ENCODE measurements at places on chromosomes 4 and X. TPM values are rescaled to one million over a fixed set of nuclear protein-coding genes. Genes with fewer than 3 reads are reported as not detected.
A peak's percentile ranks its signal among the peaks of the same experiment; 100 is the strongest.

DNA sequence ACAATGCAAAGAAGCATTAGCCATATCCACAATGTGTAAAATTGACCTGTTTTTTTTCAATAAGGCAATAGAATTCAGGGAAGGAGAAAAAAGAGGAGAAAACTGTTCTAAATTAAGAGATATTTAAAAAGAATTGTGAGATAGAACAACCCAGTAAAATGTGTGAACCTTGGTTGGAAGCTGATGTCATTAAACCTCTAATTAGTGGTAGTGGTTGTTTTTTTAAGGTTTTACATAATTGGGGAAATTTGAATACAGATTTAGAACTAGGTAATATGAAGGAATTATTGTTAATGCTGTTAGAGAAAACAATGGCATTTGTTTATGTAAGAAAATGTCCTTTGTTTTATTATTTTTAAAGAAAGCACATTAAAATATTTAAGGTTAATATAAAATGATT, 15.1 kb upstream of the H2AZ1 start:
- H3K36me3 ChIP-seq = no peaks in the 10 kb centered on the region
- no peak for DNase-seq
- H3K27me3 ChIP-seq = no peaks in the 10 kb centered on the region
- H3K4me3 ChIP-seq = no peak overlapping the region
- H3K4me1 ChIP-seq = peaks cover 11% of the 10 kb centered on the region

DNA sequence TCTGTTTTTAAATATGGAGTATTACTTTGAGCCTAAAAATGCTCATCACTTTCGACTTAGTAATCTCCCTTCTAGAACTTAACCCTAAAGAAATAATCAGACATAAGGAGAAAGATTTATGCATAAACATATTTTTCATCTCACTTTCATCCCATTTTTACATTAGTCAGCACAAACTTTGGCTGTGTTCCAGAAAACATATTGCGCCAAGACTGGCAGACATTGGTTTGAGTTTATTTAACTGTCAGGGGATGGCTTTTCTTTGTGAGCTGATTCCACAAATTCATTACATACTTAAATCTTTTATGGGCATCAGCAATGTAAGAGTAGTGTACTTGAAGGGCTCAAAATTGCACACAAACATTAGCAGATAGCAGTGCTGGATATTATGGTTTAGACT, 23.7 kb downstream of the MAOA start:
- no peaks in the 10 kb centered on the region for H3K27me3 ChIP-seq
- H3K4me1 ChIP-seq = no peaks in the 10 kb centered on the region
- DNase-seq = no peak
- no peak overlapping the region for H3K27ac ChIP-seq
- H3K4me3 ChIP-seq = no peak overlapping the region

GRCh38 chrX:96379951-96380350, 304.7 kb upstream of the DIAPH2 start:
- no peak overlapping the region for H3K4me3 ChIP-seq
- peaks cover 3% of the 10 kb centered on the region for H3K4me1 ChIP-seq
- H3K27ac ChIP-seq = no peak overlapping the region
- no peak for DNase-seq

DNA sequence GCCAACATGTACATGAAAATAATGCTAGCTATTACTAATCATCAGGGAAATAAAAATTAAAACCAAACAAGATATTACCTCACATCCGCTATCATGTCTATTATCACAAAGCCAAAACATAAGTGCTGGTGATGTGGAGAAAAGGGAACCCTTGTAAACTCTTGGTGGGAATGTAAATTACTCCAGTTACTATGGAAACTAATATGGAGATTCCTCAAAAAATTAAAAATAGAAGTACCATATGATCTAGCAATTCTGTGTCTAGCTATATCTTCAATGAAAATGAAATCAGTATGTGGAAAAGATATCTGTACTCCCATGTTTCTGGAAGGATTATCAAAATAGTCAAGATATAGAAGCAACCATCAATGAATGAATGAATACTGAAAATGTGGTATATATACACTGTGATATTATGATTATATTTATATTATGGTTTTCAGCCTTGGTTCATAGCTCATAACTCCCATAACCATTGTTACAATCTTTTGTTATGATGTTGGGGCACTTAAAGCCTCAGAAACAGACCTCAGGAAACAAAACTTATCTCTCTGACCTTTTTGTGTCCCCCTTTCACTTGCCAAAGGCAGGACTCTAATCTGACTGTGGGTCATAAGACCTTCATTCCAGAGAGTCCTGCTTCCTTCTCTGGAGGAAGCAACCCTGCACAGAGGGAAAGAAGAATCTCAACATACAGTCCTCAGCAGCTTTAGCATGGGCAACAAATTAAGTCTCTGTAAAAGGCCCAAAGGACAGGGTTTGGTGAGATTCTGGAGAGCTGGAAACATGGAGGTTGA, 933.2 kb downstream of the ADGRL3 start:
- H3K36me3 ChIP-seq = no peaks in the 10 kb centered on the region
- H3K4me3 ChIP-seq = no peak overlapping the region
- no peaks in the 10 kb centered on the region for H3K4me1 ChIP-seq
- no peaks in the 10 kb centered on the region for H3K27me3 ChIP-seq
- DNase-seq = no peak

- no peak overlapping the region for H3K27ac ChIP-seq
- no peak for DNase-seq
- no peaks in the 10 kb centered on the region for H3K4me1 ChIP-seq
- no peaks in the 10 kb centered on the region for H3K36me3 ChIP-seq
- no peaks in the 10 kb centered on the region for H3K27me3 ChIP-seq
- no peak overlapping the region for H3K4me3 ChIP-seq
These were observed 59.0 kb upstream of the ATP8A1 start for GRCh38 chr4:42715807-42716482.

DNA sequence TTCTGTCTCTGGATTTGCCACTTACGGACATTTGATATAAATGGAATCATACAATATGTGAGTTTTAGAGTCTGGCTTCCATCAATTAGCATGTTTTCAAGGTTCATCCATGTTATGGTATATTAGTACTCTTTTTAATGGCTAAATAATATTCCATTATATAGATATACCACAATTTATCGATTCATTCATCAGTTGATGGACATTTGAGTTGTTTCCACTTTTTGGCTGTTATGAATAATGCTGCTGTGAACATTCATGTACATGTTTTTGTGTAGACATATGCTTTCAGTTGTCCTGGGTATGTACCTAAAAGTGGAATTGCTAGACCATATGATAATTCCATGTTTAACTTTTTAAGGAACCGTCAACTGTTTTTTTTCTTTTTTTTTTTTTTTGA, 61.2 kb upstream of the MND1 start:
- DNase-seq = no peak
- H3K36me3 ChIP-seq = peaks cover 12% of the 10 kb centered on the region
- no peak overlapping the region for H3K27ac ChIP-seq
- H3K4me3 ChIP-seq = no peak overlapping the region
- no peaks in the 10 kb centered on the region for H3K27me3 ChIP-seq

GRCh38 chrX:79408623-79409322, 41.6 kb upstream of the ITM2A start:
- no peak overlapping the region for H3K27ac ChIP-seq
- no peak overlapping the region for H3K4me3 ChIP-seq
- no peaks in the 10 kb centered on the region for H3K4me1 ChIP-seq
- no peaks in the 10 kb centered on the region for H3K36me3 ChIP-seq

- no peak for DNase-seq
- no peak overlapping the region for H3K27ac ChIP-seq
- no peaks in the 10 kb centered on the region for H3K36me3 ChIP-seq
- H3K4me3 ChIP-seq = no peak overlapping the region
These were observed 94.7 kb downstream of the LINC00632 start for GRCh38 chrX:140804292-140804691.

- no peak overlapping the region for H3K4me3 ChIP-seq
- H3K4me1 ChIP-seq = no peaks in the 10 kb centered on the region
- no peaks in the 10 kb centered on the region for H3K36me3 ChIP-seq
- H3K27me3 ChIP-seq = no peaks in the 10 kb centered on the region
- H3K27ac ChIP-seq = no peak overlapping the region
These were observed 582.4 kb downstream of the FAM133A start for GRCh38 chrX:94256396-94256795.

DNA sequence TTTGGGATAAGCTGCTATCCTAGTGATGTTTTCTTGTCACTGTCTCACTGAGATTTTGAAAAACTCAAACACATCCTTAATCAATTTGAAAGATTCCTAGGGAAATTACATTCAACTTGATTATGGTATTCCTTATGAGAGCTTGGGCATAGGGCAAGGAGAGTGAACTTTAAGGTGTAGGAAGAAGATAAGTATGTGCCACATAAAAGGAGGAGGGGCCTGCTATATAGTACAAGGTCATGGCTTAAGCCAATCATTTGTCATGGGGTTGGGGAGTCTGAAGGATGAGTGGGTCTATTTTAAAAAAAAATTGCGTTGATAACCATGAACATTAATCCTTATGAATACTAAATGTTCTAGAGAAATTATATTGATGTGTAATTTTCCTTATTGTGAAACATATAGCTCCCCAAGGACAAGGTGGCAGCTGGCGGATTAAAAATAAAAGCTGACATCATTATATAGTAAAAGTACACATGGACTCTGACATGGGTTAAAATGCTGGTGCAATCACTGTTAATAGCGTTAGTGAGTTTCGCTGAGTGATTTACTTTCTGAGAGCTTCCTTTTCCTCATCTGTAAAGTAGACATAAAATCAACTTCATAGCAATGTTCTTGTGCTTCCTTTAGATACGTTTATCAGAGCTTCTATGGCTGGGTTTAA, 17.4 kb downstream of the GALNT7 start:
- no peaks in the 10 kb centered on the region for H3K36me3 ChIP-seq
- H3K4me3 ChIP-seq = no peak overlapping the region
- no peak overlapping the region for H3K27ac ChIP-seq
- H3K27me3 ChIP-seq = no peaks in the 10 kb centered on the region

- no peak overlapping the region for H3K27ac ChIP-seq
- no peak for DNase-seq
- no peaks in the 10 kb centered on the region for H3K4me1 ChIP-seq
- peaks cover 12% of the 10 kb centered on the region for H3K27me3 ChIP-seq
- peak overlapping the region; percentile 52 for H3K4me3 ChIP-seq
- H3K36me3 ChIP-seq = no peaks in the 10 kb centered on the region
These were observed 3.1 kb downstream of the CXXC4 start for GRCh38 chr4:104491481-104492182.

GRCh38 chr4:119725688-119726330, 97.2 kb upstream of the PDE5A start:
- DNase-seq = peak; percentile 70
- H3K4me1 ChIP-seq = peaks cover 20% of the 10 kb centered on the region
- no peak overlapping the region for H3K4me3 ChIP-seq
- H3K27me3 ChIP-seq = no peaks in the 10 kb centered on the region
- peak overlapping the region; percentile 1 for H3K27ac ChIP-seq

Gene APLN
- polyA plus RNA-seq = 0.72 TPM

DNA sequence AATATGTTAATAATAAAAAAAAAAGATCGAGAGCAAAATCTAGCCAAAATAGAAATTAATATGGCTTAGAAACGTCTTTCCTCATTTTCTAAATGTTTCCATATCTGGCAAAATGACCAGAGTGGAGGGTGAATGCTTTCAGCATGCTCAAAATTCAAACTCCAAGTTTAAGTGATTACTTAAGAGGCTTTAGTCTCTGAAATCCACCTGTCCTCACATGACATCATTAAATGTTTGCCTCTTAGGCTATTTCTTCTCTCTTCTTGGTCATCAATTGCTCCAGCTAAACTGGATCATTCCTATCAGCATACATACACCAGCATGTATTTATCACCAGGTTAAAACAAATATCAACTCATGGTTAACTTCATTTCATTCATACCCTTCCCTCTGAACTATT, 54.5 kb upstream of the ATXN3L start:
- H3K4me3 ChIP-seq = no peak overlapping the region
- peak overlapping the region; percentile 34 for H3K27ac ChIP-seq
- no peaks in the 10 kb centered on the region for H3K36me3 ChIP-seq
- DNase-seq = no peak
- peaks cover 8% of the 10 kb centered on the region for H3K4me1 ChIP-seq
- no peaks in the 10 kb centered on the region for H3K27me3 ChIP-seq

GRCh38 chr4:19254486-19254885, 997.2 kb upstream of the SLIT2 start:
- no peak overlapping the region for H3K27ac ChIP-seq
- no peak for DNase-seq
- H3K36me3 ChIP-seq = no peaks in the 10 kb centered on the region
- H3K4me3 ChIP-seq = no peak overlapping the region
- H3K4me1 ChIP-seq = no peaks in the 10 kb centered on the region

- no peaks in the 10 kb centered on the region for H3K36me3 ChIP-seq
- peak overlapping the region; percentile 82 for H3K4me3 ChIP-seq
- H3K27ac ChIP-seq = no peak overlapping the region
These were observed 2.4 kb downstream of the WDR44 start for GRCh38 chrX:118348186-118348810.

GRCh38 chr4:24778464-24779225, 16.7 kb upstream of the SOD3 start:
- peaks cover 18% of the 10 kb centered on the region for H3K4me1 ChIP-seq
- DNase-seq = peak; percentile 98
- H3K4me3 ChIP-seq = no peak overlapping the region
- H3K27me3 ChIP-seq = no peaks in the 10 kb centered on the region
- H3K36me3 ChIP-seq = no peaks in the 10 kb centered on the region
- H3K27ac ChIP-seq = peak overlapping the region; percentile 83

- no peak for DNase-seq
- no peak overlapping the region for H3K4me3 ChIP-seq
- H3K27me3 ChIP-seq = no peaks in the 10 kb centered on the region
- peaks cover 28% of the 10 kb centered on the region for H3K4me1 ChIP-seq
- peaks cover 11% of the 10 kb centered on the region for H3K36me3 ChIP-seq
These were observed 100.4 kb downstream of the KLHL8 start for GRCh38 chr4:87120010-87120409.

GRCh38 chr4:3352941-3353594, 60.2 kb downstream of the RGS12 start:
- 0 out of 2 replicates have a peak, but pooled peaks cover 1% of the 10 kb centered on the region for H3K36me3 ChIP-seq
- H3K27ac ChIP-seq = no peak overlapping the region
- no peaks in the 10 kb centered on the region for H3K4me1 ChIP-seq

Gene PRDM5
- 3.6 TPM for polyA plus RNA-seq

- H3K4me1 ChIP-seq = no peaks in the 10 kb centered on the region
- no peaks in the 10 kb centered on the region for H3K27me3 ChIP-seq
- no peak overlapping the region for H3K4me3 ChIP-seq
- DNase-seq = peak; percentile 5
- H3K27ac ChIP-seq = no peak overlapping the region
- peaks cover 23% of the 10 kb centered on the region for H3K36me3 ChIP-seq
These were observed 58.4 kb upstream of the COX18 start for GRCh38 chr4:73127839-73128453.

- no peaks in the 10 kb centered on the region for H3K4me1 ChIP-seq
- no peaks in the 10 kb centered on the region for H3K27me3 ChIP-seq
- DNase-seq = no peak
- no peaks in the 10 kb centered on the region for H3K36me3 ChIP-seq
These were observed 68.7 kb upstream of the PCDH19 start for GRCh38 chrX:100478714-100479306.

Gene EOLA1
- 15.2 TPM for polyA plus RNA-seq

Gene PI4K2B
- polyA plus RNA-seq = 7.6 TPM

All from IMR-90 (cell line).